ENCODE measurements at places on chromosomes 5 and 9.

DNA sequence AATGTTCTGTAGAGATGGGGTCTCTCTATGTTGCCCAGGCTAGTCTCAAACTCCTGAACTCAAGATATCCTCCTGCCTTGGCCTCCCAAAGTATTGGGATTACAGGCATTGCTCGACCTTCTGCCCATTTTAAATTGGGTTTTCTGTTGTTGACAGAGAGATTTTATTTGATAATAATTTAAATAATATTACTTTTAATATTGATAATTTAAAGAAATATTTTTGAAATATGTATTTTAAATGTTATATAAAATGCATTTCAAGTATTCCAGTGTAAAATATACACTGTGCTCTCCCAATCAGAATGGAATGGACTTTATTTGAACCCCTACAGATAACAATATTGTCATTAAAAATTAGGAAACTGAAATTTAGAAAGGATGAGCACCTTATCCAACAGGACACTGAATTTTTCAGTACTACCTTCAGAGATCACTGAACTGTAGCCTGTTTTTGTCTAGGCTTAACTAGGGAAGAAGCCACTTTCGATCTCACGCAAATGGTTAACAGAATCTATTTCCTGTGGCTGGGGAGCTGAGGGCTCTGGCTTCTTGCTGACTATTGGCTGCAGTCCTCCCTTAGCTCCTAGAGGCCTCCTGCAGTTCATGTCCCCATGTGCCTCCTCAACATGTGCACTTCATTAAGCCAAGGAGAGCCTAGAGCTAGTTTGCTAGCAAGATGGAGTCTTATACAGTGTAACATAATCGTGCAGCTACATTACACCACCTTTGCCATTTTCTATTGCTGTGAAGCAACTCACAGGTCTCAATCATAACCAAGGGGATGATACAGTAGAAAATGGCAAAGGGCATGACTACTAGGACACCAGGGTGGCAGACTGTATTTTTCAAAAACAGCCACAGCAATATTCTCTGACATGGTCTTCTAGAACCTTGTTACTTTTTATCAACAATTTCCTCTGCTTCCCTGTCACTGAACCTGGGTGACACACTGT is 150.0 kb downstream of the CDC42SE2 start:
- no peak for DNase-seq

GRCh38 chr5:32029261-32029660 is 144.9 kb downstream of the GOLPH3 start:
- DNase-seq, result no peak

GRCh38 chr5:141783947-141784296 is 94.3 kb downstream of the PCDH1 start:
- DNase-seq, result peak; percentile 66

GRCh38 chr5:173340984-173341383 is 12.8 kb upstream of the STC2 start:
- peak; percentile 25 for DNase-seq

GRCh38 chr9:18676525-18676924 is 202.6 kb downstream of the ADAMTSL1 start:
- no peak for DNase-seq

Measured in islet precursor cell (in vitro differentiated cells).